ENCODE measurements at places on chromosomes 1 and 21.

DNA sequence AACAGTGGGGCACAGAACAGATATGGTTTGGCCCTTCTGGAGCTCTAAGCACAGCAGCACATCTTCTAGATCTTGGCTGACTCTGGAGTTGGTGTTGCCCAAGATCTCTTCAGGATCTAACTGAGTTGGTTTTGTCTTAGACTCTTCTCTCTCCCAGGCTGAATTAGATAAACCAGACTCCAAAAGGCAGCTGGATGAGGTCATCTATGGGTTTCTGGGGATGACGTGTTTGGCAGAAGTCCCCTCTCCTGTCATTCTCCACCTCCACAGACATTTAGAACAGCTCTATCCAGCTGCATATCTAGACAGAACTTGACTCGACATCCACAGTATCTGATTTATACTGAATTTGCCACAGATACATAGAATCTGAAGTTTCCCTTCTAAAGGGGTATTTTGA, 75.3 kb downstream of the ST6GALNAC5 start:
- DNase-seq = no peak

DNA sequence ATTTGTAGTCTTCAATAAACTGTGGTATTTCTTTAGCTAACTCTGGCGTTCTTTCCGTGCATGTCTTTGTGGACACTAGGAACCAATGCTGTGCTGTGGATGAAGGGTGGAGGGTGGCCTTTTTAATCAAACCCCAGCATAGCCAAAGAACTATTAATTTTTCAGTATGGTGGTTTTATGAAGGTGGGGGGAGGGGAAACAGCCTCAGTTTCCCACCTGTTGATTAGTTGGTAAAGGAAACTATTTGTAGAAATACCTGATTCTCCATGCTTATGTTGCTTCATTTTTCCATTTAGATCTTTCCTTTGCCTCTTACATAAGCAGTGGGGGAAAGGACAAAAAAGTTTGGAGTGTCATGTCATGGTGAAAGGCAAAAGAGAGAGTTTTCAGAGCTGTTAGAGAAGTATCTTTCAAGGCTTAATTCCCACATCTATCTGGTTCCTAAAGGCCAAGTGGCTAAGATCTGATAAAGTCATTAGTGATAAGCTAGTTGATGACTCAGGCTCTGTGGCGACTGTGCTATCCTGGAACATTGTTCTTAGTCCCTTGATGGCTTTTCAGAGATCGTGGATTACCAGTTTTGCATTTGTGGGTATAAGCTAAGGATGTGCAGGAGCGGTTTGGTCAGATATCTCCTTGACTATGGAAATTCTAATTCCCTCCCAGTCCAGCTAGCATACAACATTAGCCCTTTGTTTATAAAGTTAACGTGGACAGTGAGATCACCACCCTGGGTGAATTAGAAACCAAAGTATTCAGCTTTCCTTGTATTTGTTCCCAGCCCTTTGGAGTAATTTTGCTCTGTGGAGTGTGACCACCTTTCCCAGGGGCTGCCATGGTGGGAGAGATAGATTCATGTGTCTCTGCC, 8.7 kb upstream of the HAX1 start:
- no peak for DNase-seq

- DNase-seq = no peak
Measured at GRCh38 chr1:195804547-195804946, 803.7 kb downstream of the KCNT2 start.

DNA sequence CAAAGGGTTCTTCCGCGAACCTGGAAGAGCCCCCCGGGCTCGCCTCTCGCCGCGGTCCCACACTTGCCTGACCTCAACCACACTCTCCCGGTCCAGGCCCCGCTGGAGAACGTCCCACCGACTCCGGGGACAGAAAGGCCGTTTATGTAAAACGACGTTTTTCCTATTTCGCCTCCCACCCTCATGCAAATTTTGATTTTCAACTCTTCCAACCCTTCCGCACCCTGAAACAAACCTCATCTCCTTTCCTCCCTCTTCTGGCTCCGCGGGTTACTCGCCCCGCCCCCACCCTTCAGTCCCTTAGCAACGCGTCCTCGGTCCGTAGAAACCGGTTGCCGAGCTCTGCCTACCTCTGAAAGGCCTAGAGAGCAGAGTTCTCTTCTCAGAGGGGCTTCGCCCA, at the start of gene C1orf141:
TSS of gene C1orf141 (minus strand) at position 276 of the 400 bp plus-strand sequence. CDS start 7,730 bp downstream, outside the sequence.
- no peak for DNase-seq

GRCh38 chr1:96515925-96516324, 205.7 kb upstream of the PTBP2 start:
- DNase-seq = no peak

DNA sequence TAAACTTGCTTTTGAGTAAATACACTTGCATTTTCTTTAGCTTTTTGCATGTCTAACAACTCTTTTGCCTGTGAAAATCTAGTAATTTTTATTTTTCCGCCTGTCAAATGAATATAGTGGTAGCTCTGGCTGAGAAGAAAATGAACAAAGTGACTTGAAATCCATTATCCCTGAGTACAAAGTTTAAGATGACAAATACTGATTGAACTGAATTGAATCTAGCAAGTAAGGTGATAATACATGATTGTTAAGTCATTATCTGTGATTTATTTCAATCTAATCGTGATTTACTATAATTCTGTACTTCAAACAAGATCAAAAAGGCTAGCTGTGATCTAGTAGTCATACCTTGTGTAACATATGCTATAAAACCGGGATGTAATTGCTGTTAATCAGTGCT, 42.8 kb downstream of the CHRM3 start:
- no peak for DNase-seq

GRCh38 chr1:160357286-160358002, 9.4 kb upstream of the NHLH1 start:
- no peak for DNase-seq

DNA sequence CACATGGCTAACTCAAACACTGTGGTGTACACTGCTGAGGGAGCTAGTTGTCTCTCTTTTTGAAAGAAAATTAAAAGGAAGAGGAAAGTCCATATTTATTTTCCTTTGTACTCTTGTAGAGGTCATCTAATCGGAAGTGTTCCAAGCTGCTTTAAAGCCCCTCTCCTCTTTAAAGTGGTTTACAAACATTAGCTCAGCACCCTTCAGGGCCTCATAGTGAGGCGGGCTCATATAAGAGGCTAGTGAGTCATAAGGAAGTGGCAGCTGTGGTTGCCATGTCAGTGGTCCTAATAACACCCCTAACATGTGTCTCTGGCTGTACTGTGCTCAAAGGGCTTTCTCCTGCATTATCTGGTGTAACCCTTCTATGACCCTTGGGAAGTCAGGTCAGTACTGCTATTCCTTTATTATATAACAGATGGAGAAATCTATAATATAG, 104.4 kb upstream of the SERBP1 start:
- DNase-seq = no peak

- DNase-seq = no peak
Measured at GRCh38 chr1:242455052-242455361, 69.5 kb downstream of the PLD5 start.

- DNase-seq = no peak
Measured at GRCh38 chr1:178311164-178311563, 185.6 kb downstream of the CLEC20A start.

DNA sequence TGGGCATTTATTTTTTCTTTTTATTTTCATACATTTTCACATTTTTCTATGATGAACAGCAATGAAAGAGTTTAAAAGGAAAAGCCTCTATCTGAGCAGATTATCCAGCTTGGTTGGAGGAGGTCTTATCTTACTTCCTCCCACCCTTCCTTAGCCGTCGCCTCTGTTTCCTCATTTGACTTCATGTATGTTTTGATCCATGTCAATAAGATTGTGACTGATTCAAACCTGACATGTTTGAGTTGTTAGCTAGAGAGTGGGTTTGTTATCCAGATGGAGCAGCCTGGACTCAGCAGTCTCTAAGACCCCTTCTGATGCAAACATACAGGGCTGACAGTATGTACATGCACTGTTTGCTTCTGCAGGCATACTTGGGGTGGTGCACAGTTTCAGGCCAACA, 31.2 kb downstream of the MACO1 start:
- DNase-seq = no peak

DNA sequence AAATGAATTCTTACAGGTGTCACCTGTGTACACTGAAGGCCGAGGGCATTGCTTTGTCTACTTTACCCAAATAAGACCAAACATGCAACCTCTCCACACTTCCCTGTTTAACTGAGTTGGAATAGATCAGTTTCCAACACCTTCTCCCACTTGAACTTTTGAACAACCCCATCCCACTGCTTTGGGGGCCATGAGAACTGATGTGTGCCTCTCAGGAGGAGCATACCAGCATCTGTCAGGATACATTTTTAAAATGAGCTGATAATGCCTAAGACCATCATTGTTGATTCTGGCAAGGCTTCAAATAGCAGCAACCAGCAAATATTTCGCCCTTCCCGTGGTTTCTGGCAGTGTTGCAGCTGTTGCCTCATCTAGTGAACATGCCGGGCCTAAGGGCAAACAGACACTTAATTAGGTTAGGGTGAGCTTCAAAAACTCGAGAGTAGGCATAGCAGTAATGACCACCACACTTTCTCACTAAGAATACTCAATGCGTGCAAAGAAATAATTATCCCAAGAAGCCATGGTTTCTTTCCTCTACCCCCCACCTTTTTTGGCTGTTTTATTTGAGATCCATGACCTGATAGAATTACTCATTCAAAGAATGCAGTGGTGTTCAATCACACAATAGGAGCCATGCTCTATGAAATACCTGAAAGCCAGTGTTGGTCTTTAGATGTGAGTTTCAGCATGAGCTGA, 63.7 kb downstream of the MAP10 start:
- DNase-seq = no peak

DNA sequence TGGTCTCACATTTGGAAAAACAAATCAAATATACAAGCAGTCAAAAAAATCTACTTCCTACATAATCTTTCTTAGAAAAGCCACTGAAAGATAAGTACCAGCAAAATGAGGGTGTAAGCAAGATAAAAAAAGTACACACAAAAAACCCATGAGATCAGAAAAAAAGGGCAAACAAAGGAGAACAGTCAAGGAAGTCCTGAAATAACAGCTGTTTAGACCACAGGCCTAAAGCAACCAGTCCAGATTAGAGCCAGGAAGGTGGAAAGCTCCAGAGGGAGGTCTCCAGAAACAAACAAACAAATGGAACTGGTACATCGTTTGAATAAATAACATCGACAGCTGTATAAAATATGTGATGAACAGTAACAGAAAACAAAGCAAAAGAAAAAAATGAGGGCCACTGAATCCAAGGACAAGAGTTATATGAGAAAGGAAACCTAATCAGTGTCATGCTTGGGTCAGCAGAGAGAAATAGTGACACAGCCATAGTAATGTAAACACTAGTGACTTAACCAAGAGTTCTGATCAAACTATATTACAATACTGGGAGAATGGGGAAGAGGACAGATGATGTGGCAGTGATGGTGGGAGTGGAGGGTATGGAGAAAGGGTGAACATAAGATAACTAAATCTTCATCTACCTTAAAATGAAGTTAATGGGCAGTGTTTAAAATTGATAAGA, 67.5 kb downstream of the NVL start:
- no peak for DNase-seq

- DNase-seq = no peak
Measured at GRCh38 chr1:24609949-24610517, 33.1 kb upstream of the SRRM1 start.

GRCh38 chr1:210882414-210883221, 251.3 kb downstream of the KCNH1 start:
- DNase-seq = no peak

GRCh38 chr1:200258447-200259375, 151.1 kb downstream of the ZNF281 start:
- no peak for DNase-seq

GRCh38 chr21:19197950-19198349, 794.4 kb upstream of the TMPRSS15 start:
- no peak for DNase-seq

- no peak for DNase-seq
Measured at GRCh38 chr1:201169203-201169602, 14.9 kb upstream of the TMEM9 start.

DNA sequence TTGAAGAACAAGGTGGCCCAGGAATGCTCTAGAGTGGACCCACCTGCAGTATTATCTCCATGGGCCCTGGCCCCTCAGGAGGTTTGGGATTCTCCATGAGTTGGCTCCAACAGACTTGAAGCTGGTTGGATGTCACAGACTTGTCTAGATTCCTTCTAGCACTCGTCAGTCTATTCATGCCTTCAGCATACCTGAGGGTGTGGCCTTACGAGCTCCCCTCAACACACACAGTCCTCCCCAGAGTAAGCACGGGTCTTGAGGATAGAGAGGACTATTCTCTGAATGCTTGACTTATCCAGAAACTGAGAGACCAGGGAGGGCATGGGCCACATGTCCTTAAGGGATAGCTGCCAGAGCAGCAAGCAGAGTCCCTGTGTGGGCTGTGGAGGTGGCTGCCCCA, 45.9 kb upstream of the COL6A1 start:
- no peak for DNase-seq

- no peak for DNase-seq
Measured at GRCh38 chr1:233151861-233152260, 143.7 kb downstream of the PCNX2 start.

GRCh38 chr1:190019717-190020116, 457.9 kb downstream of the BRINP3 start:
- no peak for DNase-seq

DNA sequence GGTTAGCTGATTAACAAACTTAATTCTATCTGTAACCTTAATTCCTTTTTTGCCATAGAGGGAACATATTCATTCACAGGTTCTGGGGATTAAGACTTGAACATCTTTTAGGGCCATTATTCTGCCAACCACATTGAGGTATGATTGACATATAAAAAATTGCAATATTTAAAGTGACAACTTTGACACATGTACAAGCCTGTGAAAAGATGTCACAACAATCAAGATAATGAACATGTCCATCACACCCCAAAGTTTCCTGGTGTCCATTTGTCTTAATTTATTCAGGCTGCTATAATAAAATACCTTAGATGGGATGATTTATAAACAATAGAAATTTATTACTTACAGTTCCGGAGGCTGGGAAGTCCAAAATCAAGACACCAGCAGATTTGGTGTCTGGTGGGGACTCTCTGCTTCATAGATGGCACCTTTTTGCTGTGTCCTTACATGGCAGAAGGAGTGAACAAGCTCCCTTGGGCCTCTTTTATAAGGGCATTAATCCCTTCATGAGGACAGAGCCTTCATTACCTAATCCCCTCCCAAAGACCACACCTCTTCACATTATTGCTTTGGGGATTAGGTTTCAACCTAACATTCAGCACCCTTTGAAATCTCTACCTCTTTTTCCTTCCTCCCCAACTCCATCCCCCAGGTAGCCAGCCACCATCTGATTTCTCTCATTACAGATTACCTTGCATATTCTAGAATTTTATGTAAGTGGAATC, 33.0 kb upstream of the TP53BP2 start:
- no peak for DNase-seq

DNA sequence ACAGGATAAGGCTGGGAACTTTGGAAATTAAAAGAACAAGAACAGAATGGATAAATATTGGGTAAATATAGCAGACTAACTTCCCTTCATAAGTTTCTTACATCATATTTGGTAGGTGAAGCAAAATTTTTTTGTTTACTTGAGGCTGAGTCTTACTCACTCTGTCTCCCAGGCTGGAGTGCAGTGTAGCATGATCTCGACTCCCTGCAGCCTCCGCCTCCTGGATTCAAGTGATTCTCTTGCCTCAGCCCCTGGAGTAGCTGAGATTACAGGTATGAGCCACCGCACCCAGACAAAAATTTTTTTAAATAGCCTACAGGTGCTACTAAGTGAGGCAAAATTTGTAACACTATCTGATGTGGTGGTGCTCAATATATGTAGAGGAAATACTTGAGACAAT, 50.7 kb downstream of the TM2D1 start:
- no peak for DNase-seq

All from stimulated activated CD8-positive, alpha-beta memory T cell treated with anti-CD3 and anti-CD28 coated beads, Interleukin-4, amount 100 ng/mL, for 1 hour (primary cell).